Activated naive CD4-positive, alpha-beta T cell (primary cell): ENCODE measurements at places on chromosomes 11 and 22.

- no peak for DNase-seq
Measured at GRCh38 chr11:119772076-119772475, 43.1 kb upstream of the NECTIN1 start.

GRCh38 chr11:60769811-60770210 lies 13.1 kb downstream of the MS4A15 start:
- DNase-seq: no peak

GRCh38 chr11:12971955-12972354 lies 37.2 kb upstream of the RASSF10 start:
- DNase-seq: no peak

GRCh38 chr11:38672445-38672844 lies 2074.4 kb upstream of the RAG2 start:
- DNase-seq: no peak

DNA sequence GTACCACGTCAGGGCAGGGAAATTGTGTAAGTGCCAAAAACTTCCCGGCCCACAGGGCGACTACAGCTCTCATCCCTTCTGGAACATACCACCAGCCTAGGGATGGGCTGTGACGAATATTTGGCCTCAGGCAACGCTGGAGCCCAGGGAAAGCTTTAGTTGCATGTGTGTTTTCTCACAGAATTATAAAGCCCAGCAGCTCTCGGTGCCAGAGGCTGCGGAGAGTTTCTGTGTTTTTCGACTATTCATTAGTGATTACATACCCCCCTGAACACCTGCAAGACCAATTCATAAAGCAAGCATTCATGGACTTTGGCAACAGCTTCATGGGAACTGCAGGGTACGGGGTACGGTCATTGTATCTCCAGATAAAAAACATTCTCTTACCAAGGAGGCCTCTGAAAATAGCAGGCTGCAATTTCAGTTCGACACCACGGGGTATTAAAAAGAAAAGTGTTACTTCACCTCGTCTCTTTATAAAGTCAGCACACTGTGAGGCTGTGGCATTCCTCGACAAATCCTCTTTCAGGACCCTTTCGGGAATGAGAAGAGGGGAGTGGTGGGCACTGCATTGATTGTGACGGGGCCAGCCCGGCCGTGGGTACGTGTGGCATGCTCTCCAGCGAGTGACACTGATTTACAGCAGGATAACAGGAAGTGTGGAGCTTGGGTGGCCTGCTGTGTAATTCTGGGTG lies 243.6 kb upstream of the SORL1-AS1 start:
- no peak for DNase-seq

DNA sequence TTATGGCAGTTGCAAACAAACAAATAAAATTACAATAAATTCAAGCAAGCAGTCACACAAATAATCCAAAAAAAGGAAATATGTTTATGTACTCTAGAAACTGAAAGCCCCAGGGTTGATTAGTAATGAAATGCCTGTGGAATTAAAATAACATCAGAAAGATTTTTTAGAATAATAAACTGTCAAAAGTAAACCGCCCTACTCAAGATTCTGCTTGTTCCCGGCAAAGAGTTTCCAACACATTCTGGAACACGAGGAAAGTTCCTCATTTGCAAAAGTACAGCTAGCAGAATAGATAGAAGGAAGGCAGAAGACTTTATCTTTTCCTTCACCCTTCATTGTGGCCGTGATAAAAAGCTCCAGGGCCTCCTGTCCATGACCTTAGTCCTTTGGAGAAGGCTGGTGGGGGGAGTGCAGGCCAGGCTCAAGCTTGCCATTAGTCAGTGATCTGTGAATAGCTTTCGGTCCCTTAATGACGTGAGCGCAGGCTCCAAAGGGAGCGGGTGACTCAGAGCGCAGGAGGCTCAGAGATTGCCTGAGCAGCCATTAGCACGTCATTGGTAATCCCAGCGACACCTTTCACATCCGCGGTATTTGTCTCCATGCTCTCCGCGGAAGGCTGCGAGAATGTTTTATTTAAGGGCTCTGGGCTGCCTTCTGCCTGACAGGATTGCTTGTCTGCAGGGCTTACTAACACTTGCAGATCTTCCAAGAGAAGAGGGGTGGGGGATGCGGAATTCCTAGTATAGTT lies 458.3 kb downstream of the METTL15 start:
- no peak for DNase-seq

- no peak for DNase-seq
Measured at GRCh38 chr22:29152954-29153719, 52.6 kb upstream of the EMID1 start.

DNA sequence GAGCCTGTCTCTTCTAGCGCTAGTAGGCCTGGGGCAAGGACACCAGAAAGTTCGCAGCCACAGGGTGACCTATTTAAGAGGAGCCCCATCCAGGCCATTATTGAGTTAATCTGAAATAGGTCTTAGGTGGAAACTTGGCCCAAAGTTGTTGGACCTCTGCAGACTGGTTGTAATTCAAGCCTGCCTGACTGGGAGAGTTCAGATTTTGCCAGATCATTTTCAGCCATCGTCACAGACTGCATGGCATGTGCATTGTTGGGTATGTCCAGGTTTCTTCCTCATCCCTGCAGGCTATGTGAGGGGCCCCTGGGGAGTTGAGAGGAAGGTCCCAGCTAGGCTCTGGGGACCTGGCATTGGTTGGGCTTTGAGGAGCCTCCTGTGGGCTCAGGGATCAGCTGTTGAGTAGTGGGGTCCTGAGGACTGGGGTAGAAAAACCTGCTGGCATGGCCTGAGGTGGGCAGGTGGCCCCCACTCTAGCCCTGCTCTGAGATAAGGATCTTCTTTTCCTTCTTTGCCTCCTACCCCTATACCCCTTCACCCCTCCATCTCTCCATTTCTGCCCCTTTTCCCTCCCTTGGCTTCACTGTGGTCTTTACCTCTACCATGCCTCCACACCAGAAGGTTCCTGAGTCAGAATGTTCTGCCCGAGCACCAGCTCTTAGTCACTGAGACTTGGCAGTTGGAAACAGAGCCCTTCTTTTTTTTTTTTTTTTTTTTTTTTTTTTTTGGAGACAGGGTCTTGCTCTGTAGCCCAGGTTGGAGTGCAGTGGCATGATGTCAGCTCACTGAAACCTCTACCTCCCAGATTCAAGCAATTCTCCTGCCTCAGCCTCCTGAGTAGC lies 112.7 kb downstream of the MORC2 start:
- no peak for DNase-seq

DNA sequence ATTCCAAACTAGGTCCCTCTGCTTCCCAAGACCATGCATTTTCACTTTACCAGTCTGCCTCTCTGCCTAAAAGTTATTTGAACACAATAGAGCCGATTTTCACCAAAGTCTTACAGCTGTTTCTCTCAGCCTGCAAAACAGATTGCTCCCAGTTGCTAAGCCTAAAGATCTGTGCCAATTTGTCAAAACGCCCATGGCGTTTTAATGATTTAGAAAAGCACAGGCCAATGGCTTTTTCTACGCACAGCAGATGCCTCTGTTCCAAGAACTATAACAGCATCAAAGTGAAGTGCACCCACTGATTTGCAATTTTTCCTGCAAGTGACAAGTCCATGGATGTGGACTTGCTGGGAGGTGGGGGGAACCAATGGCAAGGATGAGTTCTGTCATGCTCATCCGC lies 173.9 kb upstream of the SYN3 start:
- no peak for DNase-seq

GRCh38 chr11:74024261-74025029 lies 15.6 kb upstream of the UCP3 start:
- DNase-seq: no peak

GRCh38 chr11:20114588-20114987 lies 45.7 kb downstream of the DBX1 start:
- no peak for DNase-seq

GRCh38 chr22:44172370-44173108 lies 8.2 kb upstream of the PARVG start:
- no peak for DNase-seq

DNA sequence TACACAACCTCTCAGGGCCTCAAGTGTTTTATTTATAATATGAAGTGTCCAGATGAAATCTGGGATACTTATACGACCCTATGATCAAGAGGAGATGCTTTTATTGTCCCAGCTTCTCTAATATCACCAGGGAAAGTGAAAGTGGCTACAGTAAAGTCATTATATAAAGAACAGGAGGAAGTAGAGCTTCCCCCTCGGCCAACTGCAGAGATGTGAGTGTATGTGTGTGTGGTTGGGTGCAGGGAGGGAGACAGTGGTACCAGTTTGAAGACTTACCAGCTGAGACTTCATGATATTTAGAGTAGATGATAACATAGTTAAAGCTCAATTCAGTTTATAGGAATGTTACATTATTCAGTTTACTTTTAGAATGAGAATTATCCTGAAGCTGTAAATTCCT lies 373.6 kb upstream of the DDI1 start:
- no peak for DNase-seq

DNA sequence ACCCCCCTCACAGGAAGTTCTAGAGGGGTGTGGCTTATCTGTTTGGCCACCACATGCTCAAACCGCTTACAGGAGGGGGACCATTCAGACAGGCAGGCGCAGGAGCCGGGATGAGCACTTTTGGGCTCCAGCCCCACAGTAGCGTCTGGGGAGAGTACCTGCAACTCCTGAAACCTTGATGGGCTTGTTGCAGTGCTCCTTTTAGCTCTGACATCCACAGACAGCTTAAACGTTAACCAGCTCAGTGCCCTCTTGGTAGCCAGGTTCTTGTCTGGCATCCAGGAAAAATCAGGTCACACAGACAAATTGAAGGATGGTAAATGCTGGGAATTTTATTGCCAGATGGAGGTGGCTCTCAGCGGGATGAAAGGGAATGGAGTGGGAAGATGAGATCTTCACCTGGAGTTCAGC lies 326.3 kb downstream of the ETS1 start:
- no peak for DNase-seq
